Purkinje cell (primary cell): ENCODE measurements at places on chromosomes 3 and 15. TPM values are rescaled to one million over a fixed set of nuclear protein-coding genes. Genes with fewer than 3 reads are reported as not detected.

SHC4 gene
- 0.06 and 2.9 TPM in 2 replicates for polyA plus RNA-seq

MAGEL2 gene
- 0.18 and 0.98 TPM in 2 replicates for polyA plus RNA-seq

SACM1L gene
- 62.0 and 77.7 TPM in 2 replicates for polyA plus RNA-seq

SCN11A gene
- 0.66 and 0.69 TPM in 2 replicates for polyA plus RNA-seq

STRIT1 gene
- polyA plus RNA-seq: not detected in 2 replicates

CCR3 gene
- polyA plus RNA-seq: not detected in 2 replicates

DNAH12 gene
- polyA plus RNA-seq: 0.77 TPM in 1 of 2 replicates, not detected in the other

SLC22A13 gene
- 0.15 TPM in 1 of 2 replicates, not detected in the other for polyA plus RNA-seq

TM4SF18 gene
- 2.3 TPM in 1 of 2 replicates, not detected in the other for polyA plus RNA-seq

SNX1 gene
- polyA plus RNA-seq: 21.7 and 29.4 TPM in 2 replicates

GPR176 gene
- 0.63 and 2.4 TPM in 2 replicates for polyA plus RNA-seq

COL6A5 gene
- not detected in 2 replicates for polyA plus RNA-seq

TRPM1 gene
- 0.39 TPM in 1 of 2 replicates, not detected in the other for polyA plus RNA-seq

VILL gene
- polyA plus RNA-seq: 0.34 and 1.0 TPM in 2 replicates

C3orf52 gene
- polyA plus RNA-seq: not detected in 2 replicates

PRSS50 gene
- polyA plus RNA-seq: not detected in 2 replicates

MEX3B gene
- polyA plus RNA-seq: 3.7 TPM in 1 of 2 replicates, not detected in the other

PFN2 gene
- 155 and 177 TPM in 2 replicates for polyA plus RNA-seq

SLC27A2 gene
- not detected in 2 replicates for polyA plus RNA-seq

MKRN2OS gene
- polyA plus RNA-seq: 4.0 TPM in 1 of 2 replicates, not detected in the other

PRKAR2A gene
- 0.83 and 3.3 TPM in 2 replicates for polyA plus RNA-seq

STRA6 gene
- polyA plus RNA-seq: not detected in 2 replicates

MST1R gene
- polyA plus RNA-seq: not detected in 2 replicates

ANKUB1 gene
- not detected in 2 replicates for polyA plus RNA-seq

P2RY13 gene
- 0.69 and 2.4 TPM in 2 replicates for polyA plus RNA-seq

MBD4 gene
- polyA plus RNA-seq: 16.2 and 17.7 TPM in 2 replicates

CFAP100 gene
- not detected in 2 replicates for polyA plus RNA-seq

QTRT2 gene
- polyA plus RNA-seq: 2.0 and 5.2 TPM in 2 replicates

TNNC1 gene
- 0.71 TPM in 1 of 2 replicates, not detected in the other for polyA plus RNA-seq

ARHGEF26 gene
- 6.3 and 10.9 TPM in 2 replicates for polyA plus RNA-seq

CYP11A1 gene
- polyA plus RNA-seq: 0.85 and 1.3 TPM in 2 replicates

CHRNA5 gene
- polyA plus RNA-seq: 0.16 and 7.7 TPM in 2 replicates

SLC7A14 gene
- 6.4 and 8.2 TPM in 2 replicates for polyA plus RNA-seq

SMCO1 gene
- 1.5 TPM in 1 of 2 replicates, not detected in the other for polyA plus RNA-seq

ERICH6 gene
- 0.79 TPM in 1 of 2 replicates, not detected in the other for polyA plus RNA-seq

RASGRF1 gene
- polyA plus RNA-seq: 42.9 and 50.3 TPM in 2 replicates

ZNF860 gene
- polyA plus RNA-seq: not detected in 2 replicates

SORD gene
- polyA plus RNA-seq: 1.4 and 3.5 TPM in 2 replicates

TUSC7 gene
- polyA plus RNA-seq: 5.7 TPM in 1 of 2 replicates, not detected in the other

SLC24A5 gene
- polyA plus RNA-seq: 0.47 TPM in 1 of 2 replicates, not detected in the other

CPLX3 gene
- polyA plus RNA-seq: 2.4 TPM in 1 of 2 replicates, not detected in the other

FGF12 gene
- polyA plus RNA-seq: 106 and 149 TPM in 2 replicates
